GM23338 (cell line): ENCODE measurements at places on chromosomes 1 and 21. TPM values are rescaled to one million over a fixed set of nuclear protein-coding genes. Genes with fewer than 3 reads are reported as not detected.

DNA sequence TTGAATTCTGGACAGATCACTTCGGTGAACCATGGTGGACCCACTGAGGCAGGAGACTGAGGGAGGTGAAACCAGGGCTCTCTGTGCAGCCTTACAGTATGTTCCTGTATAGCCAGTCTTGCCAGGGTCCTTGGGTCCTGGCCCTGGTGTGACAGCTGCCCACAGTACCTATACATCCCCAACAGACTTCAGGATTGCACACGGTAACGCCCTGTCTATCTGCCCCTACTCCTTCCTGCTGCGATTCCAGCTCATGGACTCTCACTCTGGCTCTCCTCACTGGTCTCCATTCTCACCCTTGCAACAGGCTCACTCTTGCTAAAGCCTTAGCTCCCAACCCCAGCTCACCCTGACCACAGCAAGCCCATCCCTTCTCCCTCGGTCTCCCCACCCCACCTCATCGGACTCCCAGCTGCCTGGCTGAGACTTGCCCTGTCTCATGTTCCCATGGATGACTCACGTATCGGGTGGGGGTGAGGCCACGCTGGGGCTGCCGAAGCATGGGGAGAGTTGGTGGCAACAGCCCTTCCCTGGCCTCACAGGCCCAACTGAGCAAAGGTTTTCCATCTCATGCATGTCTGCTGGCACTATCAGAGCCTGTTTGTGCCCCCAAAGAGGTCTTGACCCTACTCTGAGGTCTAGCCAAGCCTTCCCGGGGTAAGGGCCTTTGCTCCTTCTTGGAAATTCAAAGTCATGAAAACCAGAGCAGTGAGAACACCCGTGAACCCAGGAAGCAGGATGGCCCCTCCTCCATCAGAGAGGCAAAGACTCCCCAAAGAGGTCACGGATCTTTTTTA, 7.1 kb downstream of the PHLDA3 start:
- H3K36me3 ChIP-seq, result no peaks in the 10 kb centered on the region; the same call in 1 of the 2 replicates
- H3K27me3 ChIP-seq, result no peaks in the 10 kb centered on the region
- no peak for DNase-seq

- H3K27me3 ChIP-seq, result no peaks in the 10 kb centered on the region
- H3K4me1 ChIP-seq, result no peaks in the 10 kb centered on the region
- no peak overlapping the region for H3K4me3 ChIP-seq
- H3K27ac ChIP-seq, result no peak overlapping the region
- no peaks in the 10 kb centered on the region for H3K36me3 ChIP-seq
- no peak for DNase-seq
Measured at GRCh38 chr1:98304888-98305287, 356.6 kb upstream of the SNX7 start.

DNA sequence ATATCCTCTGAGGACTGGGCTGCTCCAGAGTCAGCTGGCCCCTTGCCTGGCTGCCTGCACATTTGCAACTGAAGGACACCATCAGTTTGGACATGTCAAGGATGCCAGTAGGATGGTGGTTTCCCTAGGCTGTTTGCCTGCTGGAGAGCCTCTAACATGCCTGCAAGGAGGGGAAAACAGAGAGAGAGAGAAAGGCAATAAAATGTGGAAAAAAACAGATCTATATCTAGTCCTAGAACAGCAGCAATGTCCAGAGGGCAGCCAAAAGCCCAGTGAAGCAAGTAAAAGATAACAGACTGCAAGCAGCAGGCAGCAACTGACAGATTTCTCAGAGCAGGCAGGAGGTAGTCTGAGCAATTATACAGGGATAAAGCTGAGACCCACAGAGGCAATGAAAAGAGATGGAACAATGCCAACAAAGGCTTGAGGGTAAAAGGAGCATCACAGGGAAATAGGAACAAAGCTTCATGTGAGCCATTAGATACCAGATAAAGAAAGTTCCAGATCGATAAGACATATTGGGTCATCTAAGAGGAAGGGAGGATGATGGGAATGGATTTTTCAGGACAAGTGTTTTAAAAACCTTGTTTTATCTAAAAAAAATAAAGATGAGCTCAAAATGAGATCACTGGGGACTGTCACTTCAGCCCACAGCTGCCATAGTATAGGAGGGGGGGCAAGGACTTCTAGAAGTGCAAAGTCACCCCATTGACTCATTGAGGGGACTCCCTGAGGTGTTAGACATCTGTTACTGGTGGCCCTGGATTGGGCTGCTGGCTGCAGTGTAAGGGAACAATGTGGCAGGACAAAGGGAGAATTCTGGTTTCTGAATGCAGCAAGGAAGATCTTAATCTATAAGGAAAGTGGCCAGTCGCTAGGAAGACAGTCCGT, 38.6 kb upstream of the GADD45A start:
- no peak for DNase-seq
- no peak overlapping the region for H3K4me3 ChIP-seq
- H3K27me3 ChIP-seq, result no peaks in the 10 kb centered on the region
- no peaks in the 10 kb centered on the region for H3K4me1 ChIP-seq

DNA sequence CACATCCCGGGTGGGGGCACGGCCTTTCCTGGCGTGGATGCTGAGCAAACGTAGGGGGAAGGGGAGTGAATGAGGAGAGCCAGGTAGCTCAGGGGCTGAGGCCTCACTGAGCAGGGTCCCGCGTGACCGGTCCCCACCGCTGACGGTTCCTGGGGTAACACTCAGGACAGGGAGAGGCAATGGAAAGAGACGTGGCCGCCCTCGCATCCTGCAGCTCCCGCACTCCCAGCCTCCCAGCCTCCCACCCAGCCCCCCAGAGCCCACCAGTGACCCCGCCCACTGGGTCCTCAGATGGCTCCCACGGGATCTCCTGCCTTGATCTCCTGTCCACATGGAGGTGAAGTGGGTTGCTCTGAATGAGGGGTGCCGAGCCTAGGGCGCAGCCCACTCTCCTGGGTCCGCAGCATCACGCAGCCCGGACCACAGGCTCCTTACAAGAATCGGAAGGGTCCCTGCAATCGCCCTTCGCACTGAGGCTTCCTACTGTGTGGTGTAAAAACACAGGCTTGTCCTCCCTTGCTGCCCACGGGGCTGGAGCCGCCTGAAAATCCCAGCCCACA, 2.4 kb downstream of the TSPEAR start:
- no peaks in the 10 kb centered on the region for H3K36me3 ChIP-seq
- no peak for DNase-seq
- H3K27me3 ChIP-seq, result peaks cover 86% of the 10 kb centered on the region
- no peak overlapping the region for H3K27ac ChIP-seq

GRCh38 chr1:88029899-88030298, 654.2 kb upstream of the PKN2 start:
- no peak overlapping the region for H3K4me3 ChIP-seq

GRCh38 chr21:44593598-44594405, 1.5 kb upstream of the KRTAP10-6 start:
- DNase-seq, result peak; percentile 42
- H3K4me1 ChIP-seq, result peaks cover 20% of the 10 kb centered on the region
- no peak overlapping the region for H3K27ac ChIP-seq
- H3K27me3 ChIP-seq, result no peaks in the 10 kb centered on the region
- no peak overlapping the region for H3K4me3 ChIP-seq
- H3K36me3 ChIP-seq, result no peaks in the 10 kb centered on the region

DNA sequence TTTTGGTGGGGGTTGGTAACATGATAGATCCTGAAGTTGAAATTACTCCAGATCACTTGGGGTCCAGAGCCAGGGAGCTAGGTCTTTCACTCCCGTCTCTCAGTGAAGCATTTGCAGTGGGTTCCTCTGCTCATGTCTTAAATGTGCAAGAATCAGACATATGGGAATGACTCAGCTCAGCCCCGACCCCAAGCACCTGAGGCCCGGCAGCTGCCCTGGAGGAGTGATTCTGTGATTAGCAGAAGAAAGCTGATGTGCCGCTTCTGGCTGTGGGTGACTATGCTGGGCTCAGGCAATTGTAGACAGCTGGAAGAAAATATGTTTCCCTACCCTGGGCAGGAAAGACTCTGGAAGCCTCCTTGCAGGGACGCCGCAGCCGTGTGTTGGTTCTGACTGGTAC, 601.7 kb downstream of the NPHP4 start:
- no peak overlapping the region for H3K4me3 ChIP-seq
- H3K27ac ChIP-seq, result no peak overlapping the region
- no peaks in the 10 kb centered on the region for H3K4me1 ChIP-seq
- no peaks in the 10 kb centered on the region; the same call in 1 of the 2 replicates for H3K36me3 ChIP-seq
- H3K27me3 ChIP-seq, result no peaks in the 10 kb centered on the region
- DNase-seq, result no peak

The AMPD1 gene
- total RNA-seq, result not detected in 2 replicates

The CYB5RL gene
- 8.4 and 11.5 TPM in 2 replicates for total RNA-seq

The OR2T2 gene
- total RNA-seq, result not detected in 2 replicates

- no peak for DNase-seq
- no peaks in the 10 kb centered on the region for H3K27me3 ChIP-seq
- no peak overlapping the region for H3K27ac ChIP-seq
- H3K36me3 ChIP-seq, result no peaks in the 10 kb centered on the region
Measured at GRCh38 chr1:32247452-32247851, 430 bp downstream of the FAM167B start.

The PFKL gene
- total RNA-seq, result 92.3 and 106 TPM in 2 replicates

- H3K27me3 ChIP-seq, result no peaks in the 10 kb centered on the region
- H3K4me1 ChIP-seq, result no peaks in the 10 kb centered on the region
- H3K4me3 ChIP-seq, result no peak overlapping the region
Measured at GRCh38 chr21:36732217-36732616, 33.3 kb downstream of the SIM2 start.

GRCh38 chr1:88979054-88979748, 13.2 kb downstream of the KYAT3 start:
- H3K4me3 ChIP-seq, result no peak overlapping the region
- peak overlapping the region; percentile 42; the same call in 1 of the 2 replicates for H3K27ac ChIP-seq
- H3K27me3 ChIP-seq, result no peaks in the 10 kb centered on the region
- H3K36me3 ChIP-seq, result peaks cover 12% of the 10 kb centered on the region

The SPOCD1 gene
- 1.3 and 2.9 TPM in 2 replicates for total RNA-seq

The CATSPERE gene
- not detected in 2 replicates for total RNA-seq

The LTN1 gene
- total RNA-seq, result 26.1 and 30.8 TPM in 2 replicates

DNA sequence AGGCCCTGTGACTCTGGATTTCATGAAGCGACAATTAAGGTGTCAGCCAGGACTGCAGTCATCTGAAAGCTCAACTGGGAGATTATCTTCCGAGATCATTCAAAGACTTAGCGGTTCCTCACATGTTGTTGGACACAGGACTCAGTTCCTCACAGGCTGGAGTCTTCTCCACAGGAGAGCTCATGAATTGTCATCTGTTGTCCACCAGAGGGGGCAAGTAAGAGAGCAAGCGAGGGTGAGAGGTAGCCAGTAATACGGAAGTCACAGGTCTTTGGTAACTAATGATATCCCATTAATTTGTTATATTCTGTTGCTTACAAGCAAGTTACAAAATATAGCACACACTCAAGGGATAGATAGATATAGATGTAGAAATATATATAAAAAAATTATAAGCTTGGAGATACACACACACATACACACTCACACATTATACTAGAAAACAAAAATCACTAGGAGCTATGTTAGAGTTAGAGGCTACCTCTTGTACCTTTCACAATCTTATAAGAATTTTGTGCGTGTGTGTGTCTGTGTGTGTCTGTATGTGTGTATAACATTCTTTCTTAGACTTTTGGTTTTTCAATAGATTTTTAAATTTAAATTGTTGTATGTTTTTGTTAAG, 1695.3 kb downstream of the BRINP3 start:
- no peaks in the 10 kb centered on the region for H3K27me3 ChIP-seq
- peak; percentile 87 for DNase-seq
- H3K4me1 ChIP-seq, result no peaks in the 10 kb centered on the region
- no peaks in the 10 kb centered on the region for H3K36me3 ChIP-seq
- H3K27ac ChIP-seq, result no peak overlapping the region

GRCh38 chr1:54413295-54413694, 7.1 kb upstream of the SSBP3 start:
- peaks cover 27% of the 10 kb centered on the region for H3K4me1 ChIP-seq
- H3K27me3 ChIP-seq, result no peaks in the 10 kb centered on the region
- H3K27ac ChIP-seq, result no peak overlapping the region
- H3K4me3 ChIP-seq, result no peak overlapping the region
- no peak for DNase-seq
- no peaks in the 10 kb centered on the region for H3K36me3 ChIP-seq

DNA sequence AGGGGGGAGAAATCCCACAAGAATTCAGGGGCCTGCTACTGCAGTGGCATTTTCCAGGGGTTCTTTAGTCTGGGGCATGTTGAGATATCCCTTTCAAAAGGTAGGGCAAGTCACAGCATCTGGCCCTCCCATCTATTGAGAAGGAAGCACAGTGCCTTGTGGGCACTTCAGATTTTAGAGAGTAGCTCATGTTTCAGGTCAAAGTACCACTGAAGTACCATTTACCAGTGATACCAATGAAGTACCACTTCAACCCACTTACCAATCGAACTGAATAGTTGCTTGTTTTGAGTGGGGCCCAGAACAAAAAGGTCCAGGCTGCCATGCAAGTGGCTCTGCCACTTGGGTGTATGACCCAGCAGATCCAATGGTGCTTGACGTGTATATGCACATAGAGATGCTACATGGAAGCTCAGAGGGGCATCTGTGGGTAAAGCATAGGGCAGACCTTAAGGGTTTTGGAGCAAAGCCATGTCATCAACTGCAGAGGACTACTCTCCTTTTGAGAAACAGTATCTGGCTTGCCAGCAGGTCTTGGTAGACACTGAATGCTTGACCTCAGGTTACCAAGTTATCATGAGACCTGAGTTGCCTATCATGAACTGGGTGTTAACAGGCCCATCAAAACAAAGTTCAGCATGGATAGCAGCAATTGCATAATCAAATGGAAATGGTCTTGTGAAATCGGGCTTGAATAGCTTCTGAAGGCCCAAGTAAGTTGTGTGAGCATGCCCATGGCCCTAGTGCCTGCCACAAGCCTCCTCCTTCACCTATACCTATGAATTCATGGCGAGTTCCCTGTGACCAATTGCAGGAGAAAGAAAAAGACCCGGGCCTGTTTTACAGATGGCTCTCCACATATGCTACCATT, 23.5 kb downstream of the PLA2G2D start:
- no peaks in the 10 kb centered on the region; the same call in 1 of the 2 replicates for H3K36me3 ChIP-seq
- H3K27me3 ChIP-seq, result no peaks in the 10 kb centered on the region
- DNase-seq, result no peak
- H3K27ac ChIP-seq, result no peak overlapping the region
- no peaks in the 10 kb centered on the region for H3K4me1 ChIP-seq

DNA sequence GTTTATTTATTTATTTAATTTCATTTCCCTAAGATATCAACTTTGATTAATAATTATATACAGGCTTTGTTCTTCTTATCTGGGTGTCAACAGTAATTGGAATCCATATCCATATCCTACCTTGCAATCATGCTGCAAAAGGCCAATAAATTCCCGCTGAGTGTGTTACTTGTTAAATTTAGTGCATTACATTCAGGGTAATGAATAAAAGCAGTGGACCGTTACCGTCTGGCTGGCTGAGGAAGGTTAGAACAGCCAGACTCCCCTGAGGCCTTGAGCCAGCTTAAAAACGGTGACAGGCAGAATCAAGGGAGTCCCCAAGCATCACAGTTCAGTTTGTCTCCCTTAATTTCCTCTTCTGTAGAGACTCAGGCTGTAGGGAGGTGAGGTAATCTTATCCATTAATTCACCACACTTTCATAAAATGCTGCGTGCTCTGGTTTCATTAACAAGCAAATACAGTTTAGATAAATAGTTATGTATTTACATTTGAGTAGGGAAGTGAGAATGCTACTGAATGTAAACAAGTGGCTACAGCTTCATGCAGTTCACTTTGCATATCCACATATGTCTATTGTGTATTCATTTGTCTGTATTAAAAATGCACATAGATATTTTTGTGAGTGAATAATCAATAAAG, 888.2 kb upstream of the CXADR start:
- peaks cover 8% of the 10 kb centered on the region; the same call in 1 of the 2 replicates for H3K4me1 ChIP-seq
- no peak overlapping the region for H3K27ac ChIP-seq
- no peaks in the 10 kb centered on the region for H3K36me3 ChIP-seq
- H3K27me3 ChIP-seq, result no peaks in the 10 kb centered on the region
